ENCODE measurements at places on chromosomes 11 and 22. TPM values are rescaled to one million over a fixed set of nuclear protein-coding genes. Genes with fewer than 3 reads are reported as not detected.

The RASL10A gene
- not detected for total RNA-seq

The CDKN1C gene
- 0.19 TPM for total RNA-seq

The IL17REL gene
- total RNA-seq: not detected

The CXCR5 gene
- not detected for total RNA-seq

The C11orf97 gene
- total RNA-seq: not detected

The ANO5 gene
- not detected for total RNA-seq

The PGA5 gene
- not detected for total RNA-seq

The MAFF gene
- 41.6 TPM for total RNA-seq

The ZNRF3 gene
- total RNA-seq: 2.5 TPM

The ADORA2A gene
- 13.2 TPM for total RNA-seq

The MFRP gene
- not detected for total RNA-seq

The MIOX gene
- not detected for total RNA-seq

The APLNR gene
- under 0.01 TPM for total RNA-seq

The ARHGEF17 gene
- total RNA-seq: 42.0 TPM

The DRD4 gene
- total RNA-seq: not detected

The OR5B21 gene
- total RNA-seq: not detected

The BARX2 gene
- total RNA-seq: not detected

The KCNK4 gene
- total RNA-seq: not detected

The HSCB gene
- 13.8 TPM for total RNA-seq

The GRAP2 gene
- total RNA-seq: not detected

The HBB gene
- not detected for total RNA-seq
